NCI-H460 (cell line): ENCODE measurements at places on chromosomes 2 and 18.

- no peak for DNase-seq
Observed at GRCh38 chr18:34870555-34871310, 160.6 kb downstream of the DTNA start.

DNA sequence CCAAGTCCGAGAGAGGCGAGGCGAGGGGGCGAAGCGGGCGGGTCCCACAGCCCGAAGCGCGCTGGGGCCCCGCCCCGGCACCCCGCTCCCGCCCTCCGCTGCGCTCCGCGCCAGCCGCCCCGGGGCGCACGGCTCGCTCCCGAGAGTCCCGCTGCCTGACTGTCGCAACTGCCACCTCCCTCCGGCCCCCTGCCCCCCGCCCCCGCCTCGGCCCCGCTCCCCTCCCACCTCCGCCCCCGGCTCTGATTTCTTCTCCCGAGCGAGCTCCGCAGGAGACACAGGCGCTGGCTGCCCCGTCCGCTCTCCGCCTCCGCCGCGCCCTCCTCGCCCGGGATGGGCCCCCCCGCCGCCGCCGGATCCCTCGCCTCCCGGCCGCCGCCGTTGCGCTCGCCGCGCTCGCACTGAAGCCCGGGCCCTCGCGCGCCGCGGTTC lies at the start of gene WNT6:
Gene WNT6 (plus strand): TSS at position 250 of the 432 bp plus-strand sequence. CDS start 233 bp downstream, outside the sequence.
- DNase-seq: no peak

GRCh38 chr2:167054881-167055280 lies 166.6 kb downstream of the XIRP2 start:
- DNase-seq: no peak

DNA sequence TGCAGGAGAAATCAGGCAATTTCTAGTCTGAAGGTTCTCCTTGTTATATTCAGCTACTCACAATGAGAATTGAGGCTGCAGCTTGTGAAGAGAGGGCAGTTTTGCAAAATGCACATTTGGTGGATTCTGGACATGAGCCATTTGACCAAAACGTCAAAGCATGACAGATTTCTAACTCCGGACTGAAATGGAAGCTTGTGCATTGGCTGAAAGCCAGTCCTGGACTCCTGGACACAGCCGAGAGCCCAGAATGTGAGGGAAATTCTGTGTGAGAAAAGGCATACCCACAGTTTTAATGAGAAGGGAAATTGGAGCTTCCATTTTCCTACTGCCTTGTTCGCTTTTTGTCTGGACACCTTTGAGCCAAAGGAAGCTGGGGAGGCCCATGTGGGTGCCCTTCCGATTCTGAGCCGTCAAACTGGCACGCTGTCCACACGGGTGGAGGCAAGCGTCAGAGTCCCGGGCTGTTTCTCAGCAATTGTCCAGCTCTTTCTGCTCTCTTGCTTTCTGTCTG lies 23.7 kb upstream of the ROCK2 start:
- DNase-seq: no peak

DNA sequence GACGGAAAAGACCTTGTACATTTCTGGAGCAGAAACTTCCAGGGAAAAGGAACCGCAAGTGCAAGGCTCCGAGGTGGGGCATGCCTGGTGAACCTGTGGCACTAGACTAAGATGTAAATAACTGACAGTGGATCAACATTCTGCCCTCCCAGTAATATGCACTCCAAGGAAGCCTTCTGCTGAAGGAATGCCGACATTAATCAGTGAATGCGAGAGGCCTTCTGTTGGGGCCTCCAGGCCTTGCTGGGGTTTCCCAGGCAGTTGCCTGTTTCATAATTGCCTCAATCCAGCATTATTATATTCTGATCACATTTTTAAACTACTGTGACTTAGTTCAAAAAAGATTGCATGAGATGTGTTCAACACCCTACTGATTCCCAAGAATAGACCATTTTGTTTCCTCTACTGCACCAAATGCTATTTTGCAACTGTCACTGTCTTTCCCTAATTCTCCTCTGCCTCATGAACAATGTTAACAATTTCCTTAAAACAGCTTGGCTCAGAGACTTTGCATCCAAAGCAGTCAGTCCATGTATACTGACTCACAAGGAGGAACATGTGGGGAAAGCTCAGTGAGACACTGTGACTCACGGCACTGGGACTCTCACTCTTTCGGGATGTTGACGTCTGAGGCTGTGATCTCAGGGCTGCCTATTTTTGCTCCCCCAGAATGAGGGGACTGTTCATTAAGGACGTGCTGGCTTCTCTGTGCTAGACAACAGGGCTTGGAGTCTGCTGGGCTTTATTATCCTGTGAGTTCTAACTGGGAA lies 10.5 kb upstream of the DSG2 start:
- DNase-seq: no peak

- DNase-seq: no peak
Observed at GRCh38 chr2:42874949-42875801, 82.8 kb upstream of the HAAO start.

- no peak for DNase-seq
Observed at GRCh38 chr2:111118481-111118980, 2.2 kb upstream of the BCL2L11 start.

GRCh38 chr18:36476433-36476832 lies 178.9 kb downstream of the FHOD3 start:
- no peak for DNase-seq

- DNase-seq: no peak
Observed at GRCh38 chr2:122421775-122422174, 666.3 kb downstream of the TSN start.

GRCh38 chr2:66573821-66574233 lies 138.9 kb downstream of the MEIS1 start:
- DNase-seq: no peak

GRCh38 chr18:44920441-44920840 lies 239.8 kb downstream of the SETBP1 start:
- DNase-seq: no peak

DNA sequence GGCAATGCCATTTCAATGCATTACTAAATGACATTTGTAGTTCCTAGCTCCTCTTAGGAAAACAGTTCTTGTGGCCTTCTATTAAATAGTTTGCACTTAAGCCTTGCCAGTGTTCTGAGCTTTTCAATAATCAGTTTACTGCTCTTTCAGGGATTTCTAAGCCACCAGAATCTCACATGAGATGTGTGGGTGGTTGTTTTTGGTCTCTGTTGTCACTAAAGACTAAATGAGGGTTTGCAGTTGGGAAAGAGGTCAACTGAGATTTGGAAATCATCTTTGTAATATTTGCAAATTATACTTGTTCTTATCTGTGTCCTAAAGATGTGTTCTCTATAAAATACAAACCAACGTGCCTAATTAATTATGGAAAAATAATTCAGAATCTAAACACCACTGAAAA lies 45.3 kb downstream of the HADHB start:
- no peak for DNase-seq

DNA sequence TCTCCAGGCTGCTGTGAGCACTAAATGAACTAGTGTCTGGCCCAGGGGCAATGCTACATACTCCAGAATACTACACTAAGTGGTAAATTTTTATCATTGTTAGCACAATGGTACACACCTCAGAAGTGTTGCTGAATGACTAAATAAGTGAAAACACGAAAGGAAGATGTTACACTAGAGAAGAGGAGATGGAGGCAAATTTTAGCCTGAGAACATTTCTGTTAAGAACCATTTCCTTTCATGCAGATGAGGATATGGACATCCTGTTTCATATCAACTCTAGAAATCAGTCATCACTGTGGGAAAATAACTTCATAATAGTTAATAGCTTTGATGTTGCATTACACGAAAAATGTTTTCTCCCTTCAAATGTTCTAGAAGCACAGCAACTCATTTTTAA lies 117.6 kb upstream of the STK17B start:
- DNase-seq: no peak
